Central memory CD4-positive, alpha-beta T cell (primary cell): ENCODE measurements at places on chromosomes 16 and 17.

DNA sequence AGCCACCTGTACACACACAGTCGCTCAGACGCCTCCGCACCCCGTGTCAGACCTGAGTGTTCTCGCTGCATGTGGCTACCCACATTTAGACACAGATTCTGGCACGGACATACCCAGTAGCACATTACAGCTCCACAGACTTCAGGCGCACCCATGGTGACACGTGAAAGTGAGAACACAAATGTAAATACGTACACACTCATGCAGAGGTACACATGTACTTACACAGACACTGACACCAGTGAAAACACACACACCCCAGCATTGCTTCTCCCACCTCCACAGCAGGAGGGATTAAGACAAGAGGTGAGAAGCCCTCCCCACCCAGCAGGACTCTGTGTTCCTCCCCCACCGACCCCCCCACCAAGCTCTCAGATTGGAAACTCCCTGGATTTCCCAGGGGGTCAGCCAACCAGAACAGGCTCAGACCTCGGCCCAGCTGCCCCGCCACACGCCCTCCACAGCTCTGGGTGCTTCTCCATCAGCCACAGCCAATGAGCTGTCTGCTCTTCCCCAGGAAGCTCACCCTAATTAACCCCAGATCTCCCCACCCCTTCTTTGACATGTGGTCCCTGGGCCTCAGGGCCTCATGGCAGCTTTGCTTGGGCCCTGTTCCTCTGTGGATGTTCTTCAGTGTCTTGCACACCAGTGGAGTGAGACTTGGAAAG, 5.3 kb upstream of the FOXN1 start:
- no peak for DNase-seq

DNA sequence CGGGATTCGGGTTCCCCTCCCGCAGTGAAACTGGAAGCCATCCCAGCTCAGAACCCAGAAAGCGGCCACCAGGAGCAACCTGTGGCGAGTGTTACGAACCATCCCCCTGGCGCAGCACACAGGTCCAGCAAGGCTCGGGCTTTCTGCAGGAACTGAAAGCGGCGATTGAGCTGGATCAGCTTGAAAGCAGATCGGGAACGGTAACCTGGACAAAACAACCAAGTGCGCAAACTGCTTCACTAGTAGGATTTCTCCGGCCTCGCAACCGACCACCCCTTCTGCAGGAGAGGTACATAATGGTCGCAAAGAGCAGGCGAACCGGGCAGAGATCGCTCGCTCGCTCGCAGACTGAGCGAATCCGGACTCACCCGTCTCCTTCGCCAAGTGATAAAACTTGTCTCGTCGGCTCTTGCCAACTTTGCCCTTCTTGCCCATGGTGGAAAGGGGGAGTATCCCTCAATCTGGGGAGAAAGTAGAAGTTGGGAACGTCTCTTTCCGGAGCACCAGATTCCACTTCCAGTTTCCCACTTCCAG, 696 bp upstream of the PSMC5 start:
- DNase-seq, result peak; percentile 37

DNA sequence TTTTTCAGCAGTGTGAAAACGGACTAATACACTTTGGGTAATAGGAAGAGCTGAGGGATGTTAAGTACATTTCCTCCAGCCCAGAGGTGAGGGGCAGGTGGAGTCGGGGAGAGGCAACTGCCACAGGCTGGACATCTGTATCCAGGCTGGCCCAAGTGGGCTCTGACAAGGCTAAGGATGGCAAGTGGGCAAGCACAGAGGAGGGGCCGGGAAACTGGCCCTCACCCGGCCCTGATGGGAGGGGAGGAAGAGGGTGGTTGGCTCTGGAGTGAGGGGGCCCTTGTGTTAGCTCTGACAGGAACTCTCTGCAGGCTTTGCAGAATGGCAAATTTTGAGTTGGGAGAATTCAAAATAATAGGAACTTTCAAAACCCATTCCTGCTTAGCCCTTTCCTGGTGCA, 251.0 kb upstream of the TNRC6C start:
- no peak for DNase-seq

DNA sequence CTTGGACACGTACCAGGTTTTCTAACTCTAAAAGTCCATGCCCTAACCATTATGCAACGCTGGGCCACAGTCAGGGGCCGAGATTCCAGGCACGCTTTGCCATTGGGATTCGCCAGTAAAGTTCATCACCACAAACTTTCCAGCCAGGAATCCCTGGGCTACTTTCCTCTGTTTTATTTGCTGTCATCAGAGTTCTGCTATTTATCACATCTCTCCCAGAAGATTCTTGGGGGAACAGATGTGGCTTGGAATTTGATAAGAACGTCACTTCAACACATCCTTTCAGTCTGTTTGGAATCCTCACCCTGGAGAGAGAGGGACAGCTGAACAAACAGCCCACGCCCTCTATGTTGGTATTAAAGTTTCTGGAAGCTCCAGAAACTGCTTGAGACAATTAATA, 109.6 kb upstream of the CACNG3 start:
- DNase-seq, result no peak

GRCh38 chr17:62929320-62929719, 36.7 kb upstream of the TANC2 start:
- no peak for DNase-seq

DNA sequence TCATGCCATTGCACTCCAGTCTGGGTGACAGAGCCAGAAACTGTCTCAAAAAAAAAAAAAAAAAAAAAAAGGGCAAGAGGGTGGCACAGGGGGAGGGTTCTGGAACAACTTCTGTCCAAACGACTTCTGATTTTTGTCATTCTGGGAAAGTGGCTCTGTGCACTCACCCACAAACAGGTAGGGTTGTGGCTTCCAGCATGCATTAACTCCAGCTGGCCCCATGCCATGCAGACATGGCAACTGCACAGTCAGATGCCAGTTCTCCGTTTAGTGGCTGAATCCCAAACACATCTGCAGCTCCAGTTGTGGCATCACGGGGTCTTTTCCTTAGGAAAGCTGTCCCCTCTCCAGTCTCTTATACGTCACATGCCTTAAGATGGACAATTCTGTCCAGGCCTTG, 30.3 kb downstream of the B4GALNT2 start:
- DNase-seq, result no peak

GRCh38 chr17:63362115-63362514, 84.0 kb downstream of the CYB561 start:
- no peak for DNase-seq

- peak; percentile 84 for DNase-seq
These were observed 324.7 kb downstream of the SEC14L1 start for GRCh38 chr17:77465358-77466041.

DNA sequence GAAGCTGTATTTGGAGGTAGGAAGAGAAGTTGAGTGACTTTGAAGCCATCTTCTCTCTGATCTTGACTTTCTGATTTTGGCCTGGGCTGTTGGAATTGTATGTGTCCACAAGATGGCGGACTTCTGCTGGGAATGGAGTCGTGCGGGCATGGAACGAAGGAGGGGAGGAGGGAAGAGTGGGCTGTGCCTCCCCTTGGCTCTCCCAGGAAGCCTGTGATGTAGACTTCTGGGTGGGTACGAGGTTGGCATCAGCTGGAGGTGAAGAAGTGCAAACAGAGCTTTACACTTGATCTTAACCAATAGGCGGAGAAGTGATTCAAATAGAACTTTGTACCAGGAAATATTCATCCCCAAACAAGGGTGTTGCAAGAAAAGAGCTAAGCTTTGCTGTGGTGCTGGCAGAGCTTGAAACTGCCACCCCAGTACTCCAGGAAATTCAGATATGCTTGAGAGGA, 7.4 kb upstream of the TMEM220 start:
- peak; percentile 16 for DNase-seq

DNA sequence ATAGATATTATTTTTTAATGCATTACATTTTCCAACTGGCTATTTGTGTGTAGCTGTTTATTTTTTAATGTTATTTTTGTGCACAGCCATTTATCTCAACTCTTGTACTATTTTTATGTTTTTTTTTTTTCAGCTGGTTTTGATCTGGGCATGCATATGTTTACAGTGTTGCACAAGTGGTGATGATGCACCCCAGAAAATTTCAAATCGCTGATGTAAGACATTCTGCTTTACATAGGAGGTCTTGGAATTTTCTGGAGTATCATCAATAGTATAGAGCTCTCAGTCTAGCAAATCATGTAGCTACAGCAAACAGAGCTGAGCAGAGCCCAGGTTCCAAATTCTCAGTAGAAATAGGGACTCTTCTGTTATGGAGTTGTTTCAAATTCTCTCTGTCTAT, 30.2 kb downstream of the CACNG5 start:
- DNase-seq, result no peak

DNA sequence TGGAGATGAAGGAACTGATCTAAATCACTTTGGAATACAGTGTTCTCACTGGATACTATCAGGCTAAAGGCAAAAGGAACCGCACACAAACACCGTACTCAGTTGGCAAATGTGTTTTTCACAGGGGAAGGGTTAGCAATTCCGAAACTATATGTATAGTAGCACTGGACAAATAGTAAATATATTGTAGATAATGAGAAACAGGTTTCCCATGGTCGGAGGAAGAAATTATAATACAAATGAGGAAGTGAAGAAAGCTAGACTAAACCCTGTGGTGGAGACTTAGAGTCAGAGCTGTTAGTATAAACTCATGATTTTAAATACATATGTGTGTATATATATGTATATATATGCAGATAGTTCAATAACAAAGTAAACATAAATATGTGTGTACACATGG, 414.1 kb upstream of the SALL1 start:
- DNase-seq, result no peak

DNA sequence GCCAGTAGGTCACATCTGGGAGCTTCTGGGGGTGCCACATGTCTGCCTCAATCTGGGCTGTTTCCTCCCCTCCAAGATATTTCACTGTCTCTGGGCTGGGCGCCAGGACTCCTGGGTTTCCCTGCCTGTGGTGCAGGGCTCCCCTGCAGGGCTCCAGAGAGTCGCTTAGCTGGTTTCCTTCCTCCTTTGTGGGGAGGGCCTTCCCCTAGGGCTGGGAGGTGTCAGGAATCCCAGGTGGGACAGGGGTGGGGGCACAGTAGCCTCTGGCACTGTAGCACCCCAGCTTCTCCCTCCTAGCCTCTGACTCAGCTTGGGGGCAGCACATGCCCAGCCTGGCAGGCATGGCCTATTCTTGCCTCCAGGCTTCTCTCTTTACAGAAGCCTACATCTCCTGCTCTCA, 2.6 kb downstream of the RARA start:
- DNase-seq, result no peak

- DNase-seq, result no peak
These were observed 528 bp downstream of the PER1 start for GRCh38 chr17:8151641-8152111.

DNA sequence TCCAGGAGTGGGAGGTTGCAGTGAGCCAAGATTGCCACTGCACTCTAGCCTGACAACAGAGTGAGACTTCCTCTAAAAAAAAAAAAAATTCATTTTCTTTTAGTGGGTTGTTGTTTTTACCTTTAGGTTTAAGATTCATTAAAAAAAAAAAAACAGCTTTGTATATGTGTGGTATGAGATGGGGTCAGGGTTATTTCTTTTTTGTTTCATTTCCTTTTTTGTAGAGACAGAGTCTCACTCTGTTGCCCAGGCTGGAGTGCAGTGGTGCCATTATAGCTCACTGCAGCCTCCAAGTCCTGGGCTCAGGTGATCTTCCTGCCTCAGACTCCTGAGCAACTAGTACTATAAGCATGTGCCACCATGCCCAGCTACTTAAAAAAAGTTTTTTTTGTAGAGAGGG, 47.0 kb downstream of the BCAS3 start:
- no peak for DNase-seq

DNA sequence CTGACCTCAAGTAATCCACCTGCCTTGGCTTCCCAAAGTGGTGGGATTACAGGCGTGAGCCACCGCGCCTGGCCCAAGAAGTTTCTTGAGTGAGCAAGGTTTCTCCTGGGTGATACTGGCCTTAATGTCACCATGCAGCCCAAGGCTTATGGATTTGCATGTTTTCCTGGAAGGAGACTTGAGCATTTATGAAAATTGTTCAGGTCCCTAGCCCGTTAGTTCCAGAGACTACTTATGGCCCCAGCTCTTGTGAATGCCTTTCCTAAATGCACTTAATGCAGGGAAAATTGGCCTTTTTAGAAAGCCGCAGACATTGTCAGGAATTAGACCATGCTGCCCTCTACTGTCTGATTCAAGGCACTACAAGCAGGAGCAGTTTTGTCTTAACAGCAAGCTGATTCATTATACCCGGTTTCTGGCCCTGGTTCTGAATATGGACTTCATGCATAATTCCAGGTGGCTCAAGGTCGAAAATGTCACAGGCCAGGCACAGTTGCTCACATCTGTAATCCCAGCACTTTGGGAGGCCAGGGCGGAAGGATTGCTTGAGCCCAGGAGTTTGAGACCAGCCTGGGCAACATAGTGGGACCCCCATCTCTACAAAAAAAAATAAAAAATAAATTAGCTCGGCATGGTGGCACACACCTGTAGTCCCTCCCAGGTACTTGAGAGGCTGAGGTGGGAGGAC, 91.3 kb downstream of the SNX29 start:
- peak; percentile 58 for DNase-seq

- DNase-seq, result no peak
These were observed 9.7 kb upstream of the ZC3H7A start for GRCh38 chr16:11806721-11807120.

DNA sequence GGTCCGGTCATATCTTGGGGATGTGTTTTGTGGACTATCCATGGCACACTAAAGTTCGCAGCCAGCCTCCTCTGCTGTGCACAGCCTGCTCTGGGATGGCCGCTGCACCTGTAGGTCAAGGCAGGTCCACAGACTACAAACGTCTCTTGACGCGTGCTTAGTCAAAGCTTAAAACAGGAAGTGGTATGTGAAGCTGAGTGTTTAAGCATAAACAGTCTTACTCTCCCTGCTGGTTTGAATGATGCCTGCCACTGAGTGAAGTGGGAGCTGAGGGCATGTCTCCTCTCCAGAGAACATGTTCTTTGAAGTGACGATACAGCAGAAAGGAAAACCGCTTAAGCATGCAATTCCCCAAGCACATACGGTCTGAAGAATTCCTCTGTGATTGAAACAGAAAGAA, 365.6 kb downstream of the SLC39A11 start:
- peak; percentile 44 for DNase-seq

DNA sequence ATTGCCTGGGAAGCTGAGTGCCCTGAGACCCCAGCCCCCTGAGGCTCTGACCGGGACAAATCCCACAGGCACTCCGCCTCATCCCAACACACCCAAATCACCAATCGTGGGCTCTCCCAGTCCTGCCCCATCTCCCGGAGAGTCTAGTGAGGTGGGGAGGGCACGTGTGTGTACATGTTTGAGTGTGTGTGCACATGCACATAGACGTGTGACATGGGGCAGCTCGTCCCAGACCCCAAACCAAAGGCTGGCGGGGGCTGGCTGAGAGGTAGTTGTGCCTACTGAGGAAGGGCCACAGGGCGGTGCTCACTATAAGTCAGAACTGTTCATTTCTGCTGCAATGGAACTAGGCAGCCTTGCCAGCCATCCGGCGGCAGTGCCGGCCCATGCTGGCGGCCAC, 8.6 kb downstream of the SNAI3 start:
- no peak for DNase-seq

- no peak for DNase-seq
These were observed 21.9 kb upstream of the EFCAB13 start for GRCh38 chr17:47301831-47302230.

GRCh38 chr17:74408262-74408661, 23.6 kb upstream of the GPRC5C start:
- no peak for DNase-seq
